Effector CD4-positive, alpha-beta T cell (primary cell): ENCODE measurements at places on chromosomes 11 and 22.

DNA sequence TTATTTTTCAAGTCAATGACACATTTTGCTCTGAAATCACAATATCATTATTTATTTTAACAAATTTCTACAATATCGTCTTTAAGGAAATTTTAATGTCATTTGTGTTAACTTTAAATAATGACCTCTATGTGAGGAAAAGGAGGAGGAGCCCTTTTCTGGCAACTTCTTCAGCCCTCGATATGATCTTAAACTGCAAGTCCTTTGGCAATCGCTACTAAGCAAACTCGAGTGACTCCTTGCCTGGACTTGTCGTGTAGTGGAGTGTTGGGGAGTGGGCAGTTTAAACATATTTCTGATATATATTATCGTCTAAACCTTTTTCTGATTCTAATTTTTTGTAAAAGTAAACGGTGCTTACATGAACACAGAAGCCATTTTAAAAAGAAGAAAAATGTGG, 16.7 kb downstream of the ETS1 start:
- no peak for DNase-seq

DNA sequence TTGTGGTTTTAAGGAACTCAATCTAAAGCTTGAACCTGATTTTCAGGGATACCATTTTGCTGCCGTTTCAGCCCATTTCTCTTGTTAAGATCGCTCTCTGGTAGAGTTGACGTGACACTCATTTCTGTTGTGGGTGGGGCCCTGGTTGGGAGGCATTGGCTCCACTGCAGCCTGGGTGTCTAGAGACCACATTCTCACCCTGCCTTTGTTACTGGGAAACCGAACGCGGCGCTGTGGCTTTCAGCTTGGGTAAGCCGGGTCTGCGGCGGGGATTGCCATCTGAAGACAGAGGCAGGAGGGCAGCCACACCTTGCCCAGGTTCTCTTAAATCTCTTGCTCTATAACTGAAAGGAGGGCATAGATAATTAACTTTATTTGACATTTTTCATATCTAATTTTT, 3.2 kb downstream of the EHF start:
- DNase-seq, result no peak

DNA sequence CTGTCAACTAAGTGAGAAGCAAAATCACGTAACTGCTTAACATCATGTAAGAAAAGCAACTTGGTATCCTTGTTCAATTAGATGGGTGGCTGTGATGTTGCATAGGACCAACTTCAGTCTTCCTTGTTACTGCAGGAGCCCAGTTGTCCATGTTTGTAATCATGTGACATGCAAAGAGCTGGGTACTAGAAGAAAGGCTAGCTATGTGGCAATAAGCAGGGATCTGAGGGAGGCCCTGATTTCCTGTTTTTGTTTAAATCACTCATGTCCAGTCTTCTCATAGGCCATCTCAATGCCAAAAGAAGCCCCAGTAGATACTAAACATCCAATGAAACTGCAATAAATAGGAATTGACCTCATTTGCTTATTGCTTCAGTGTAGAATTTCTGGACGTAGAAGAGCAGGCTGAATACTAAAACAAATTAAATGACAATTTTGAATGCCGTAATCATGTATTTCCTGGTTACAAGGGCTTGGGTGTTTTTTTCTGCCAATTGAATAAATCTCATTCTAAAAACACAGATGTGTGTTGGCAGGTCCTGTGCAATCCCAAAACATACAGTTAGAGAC, 140.8 kb upstream of the ARHGAP20 start:
- no peak for DNase-seq

- no peak for DNase-seq
Observed at GRCh38 chr22:36052505-36052941, 23.9 kb upstream of the RBFOX2 start.

GRCh38 chr22:43733138-43733537, 79.0 kb downstream of the EFCAB6 start:
- no peak for DNase-seq

DNA sequence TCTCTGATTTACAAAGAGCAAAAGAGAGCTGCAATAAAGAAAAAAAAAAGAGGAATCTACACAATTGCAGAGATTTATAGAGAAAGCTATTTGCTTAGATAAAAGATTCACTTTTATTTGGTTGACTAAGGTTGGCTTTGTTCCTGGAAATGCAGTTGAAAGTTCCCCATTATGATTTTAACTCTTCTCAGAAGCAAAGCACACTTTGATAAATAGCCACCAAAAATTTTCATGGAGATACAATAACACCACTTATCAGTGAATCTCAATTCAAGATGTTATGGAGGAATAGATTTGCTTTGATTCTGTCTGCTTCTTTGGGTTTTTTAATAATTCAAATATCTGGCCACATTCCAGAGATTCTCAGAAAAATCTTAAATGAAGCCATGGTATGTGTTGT, 88.5 kb upstream of the ANO3 start:
- no peak for DNase-seq

DNA sequence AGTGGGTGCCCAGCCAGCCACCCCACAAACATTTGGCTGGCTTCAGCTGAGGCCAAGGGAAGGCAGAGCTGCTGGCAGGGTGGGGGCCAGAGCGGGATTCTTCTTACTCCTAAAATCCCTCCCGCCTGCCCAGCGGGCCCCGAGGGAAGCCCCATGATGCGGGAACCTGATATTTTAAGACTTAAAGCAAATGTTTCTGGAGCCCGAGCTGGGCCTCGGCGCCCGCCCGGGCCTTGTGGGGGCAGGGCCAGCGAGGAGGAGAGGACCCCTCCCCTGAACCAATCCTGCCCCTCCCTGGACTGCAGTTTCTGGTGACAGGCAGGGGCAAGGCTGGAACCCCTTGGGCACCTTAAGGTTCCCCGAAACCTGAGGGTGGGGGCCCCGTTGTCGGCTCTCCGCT, 17.2 kb downstream of the GP1BB start:
- no peak for DNase-seq

- DNase-seq, result no peak
Observed at GRCh38 chr11:13836666-13837065, 125.9 kb upstream of the SPON1 start.
